Hepatocyte (in vitro differentiated cells): ENCODE measurements at places on chromosomes 12 and 14. TPM values are rescaled to one million over a fixed set of nuclear protein-coding genes. Genes with fewer than 3 reads are reported as not detected.

DNA sequence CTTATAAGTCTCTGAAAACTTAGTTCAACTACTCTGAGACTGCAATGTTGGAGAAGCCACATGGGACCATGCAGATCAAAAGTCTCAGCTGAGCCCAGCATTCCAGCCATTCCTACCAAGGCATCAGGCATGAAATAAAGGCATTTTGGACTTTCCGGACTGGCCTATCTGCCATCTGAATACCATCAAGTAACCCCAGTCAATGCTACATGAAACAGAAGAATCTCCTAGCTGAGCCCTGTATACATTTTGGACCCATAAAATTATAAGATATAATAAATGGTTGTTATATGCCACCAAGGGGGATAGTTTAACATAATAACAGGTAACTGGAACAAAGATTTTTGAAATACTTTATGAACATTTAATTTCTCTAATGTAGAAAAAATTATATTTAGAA is 9.3 kb upstream of the TMEM260 start:
- H3K4me1 ChIP-seq, result no peaks in the 10 kb centered on the region
- no peak overlapping the region for H3K4me3 ChIP-seq
- no peak for DNase-seq
- no peak overlapping the region for H3K27ac ChIP-seq
- H3K27me3 ChIP-seq, result peaks cover 5% of the 10 kb centered on the region

SLC39A5 gene
- 179 and 187 TPM in 2 replicates for total RNA-seq

GRCh38 chr12:111840807-111841206 is 1.2 kb upstream of the MAPKAPK5 start:
- H3K4me1 ChIP-seq, result peaks cover 21% of the 10 kb centered on the region
- no peaks in the 10 kb centered on the region for H3K27me3 ChIP-seq
- no peak for DNase-seq
- peak overlapping the region; percentile 99 for H3K27ac ChIP-seq
- H3K4me3 ChIP-seq, result peak overlapping the region; percentile 59

RNASE7 gene
- not detected in 2 replicates for total RNA-seq

DNA sequence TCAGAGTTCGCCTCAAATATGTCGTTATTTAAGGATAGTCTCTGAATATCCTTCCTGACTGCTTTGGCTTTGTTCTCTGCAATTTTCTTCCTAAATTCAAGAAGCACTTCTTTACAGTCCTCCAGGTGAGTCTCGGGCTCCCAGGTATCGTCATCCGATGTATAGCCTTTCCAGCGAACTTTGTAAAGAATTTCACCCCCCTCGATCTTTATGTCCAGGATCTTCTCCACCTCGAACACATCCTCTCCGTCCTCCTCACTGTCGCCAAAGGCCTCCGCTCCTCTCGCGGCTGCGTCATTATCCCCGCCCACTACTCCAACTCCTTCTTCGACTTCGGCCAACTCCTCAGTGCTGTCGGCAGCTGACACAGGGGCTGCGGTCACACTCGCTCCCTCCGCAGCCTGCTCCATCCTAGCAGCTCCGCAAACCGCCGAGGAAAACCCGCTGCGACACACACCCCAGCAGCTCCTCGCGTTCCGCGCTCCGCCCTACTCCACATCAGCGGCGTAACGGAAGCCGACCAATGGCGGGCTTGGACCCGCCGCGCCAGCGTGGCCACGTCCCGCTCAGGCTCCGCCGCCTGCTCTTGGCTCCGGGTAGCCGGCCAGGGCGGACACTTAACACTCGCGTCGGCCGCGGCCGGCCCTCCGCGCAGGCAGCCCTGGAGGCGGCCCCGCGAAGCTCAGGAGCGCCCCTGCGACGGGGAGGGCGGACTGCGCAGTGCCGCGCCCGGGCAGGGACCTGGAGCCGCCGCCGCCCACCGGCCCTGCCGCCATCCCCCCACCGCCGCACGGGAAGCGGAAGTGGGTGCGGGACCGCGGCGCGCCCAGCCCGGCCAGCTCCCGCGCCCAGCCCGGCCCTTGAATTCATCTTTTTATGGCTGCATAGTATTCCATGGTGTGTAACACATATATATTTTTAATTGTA is 4.1 kb downstream of the CD163L1 start:
- peak overlapping the region; percentile 61 for H3K4me3 ChIP-seq
- DNase-seq, result peak; percentile 71
- peak overlapping the region; percentile 52 for H3K27ac ChIP-seq
- H3K36me3 ChIP-seq, result no peaks in the 10 kb centered on the region
- no peaks in the 10 kb centered on the region for H3K4me1 ChIP-seq

BHLHE41 gene
- 1.6 and 2.4 TPM in 2 replicates for total RNA-seq

DNA sequence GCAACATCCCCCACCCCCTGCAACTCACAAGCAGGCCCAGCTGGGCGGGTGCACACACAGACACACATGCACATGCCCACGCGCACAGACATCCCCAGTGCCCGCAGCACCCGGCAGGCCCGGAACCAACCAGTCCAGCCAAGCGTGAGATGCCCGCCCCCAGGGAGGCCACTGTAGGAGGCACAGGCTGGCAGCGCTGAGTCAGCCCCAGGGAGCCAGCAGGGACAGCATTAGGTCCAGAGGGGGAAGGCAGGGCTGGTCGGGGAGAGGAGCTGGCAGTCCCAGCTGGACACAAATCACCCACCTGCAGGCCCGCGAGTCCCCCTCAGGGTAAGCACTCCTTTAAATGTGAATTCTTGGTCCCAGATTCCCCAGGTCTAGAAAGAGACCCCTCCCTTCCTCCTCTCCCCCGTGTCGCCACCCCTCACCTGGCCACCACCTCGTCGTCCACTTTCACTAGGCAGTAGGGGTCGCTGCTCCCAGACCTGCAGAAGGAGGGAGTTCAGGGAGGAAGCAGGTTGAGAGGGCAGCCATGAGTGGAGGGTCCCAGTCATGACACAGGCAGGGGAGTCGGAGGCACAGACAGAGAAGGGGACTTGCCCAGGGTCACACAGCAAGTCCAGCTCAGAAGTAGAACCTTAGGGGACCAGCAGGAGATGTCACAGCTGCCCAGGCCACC is 5.0 kb downstream of the RASAL1 start:
- H3K27ac ChIP-seq, result no peak overlapping the region
- H3K27me3 ChIP-seq, result peaks cover 20% of the 10 kb centered on the region

DNA sequence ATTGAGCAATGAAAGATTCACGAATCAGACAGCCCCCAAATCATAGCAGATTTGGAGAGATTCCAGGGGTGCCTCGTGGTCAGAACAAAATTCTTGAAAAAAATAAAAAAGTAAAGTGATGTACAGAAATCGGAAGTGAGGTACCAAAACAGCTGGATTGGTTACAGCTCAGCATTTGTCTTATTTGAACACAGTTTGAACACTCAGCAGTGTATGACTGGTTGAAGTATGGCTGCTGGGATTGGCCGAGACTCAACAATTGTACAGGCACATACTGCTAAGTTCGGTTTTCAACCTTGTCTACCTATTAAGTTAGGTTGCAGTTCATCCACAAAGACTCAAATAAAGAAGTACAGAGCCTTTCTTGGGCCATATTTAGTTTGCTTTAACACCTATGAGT is 865.4 kb upstream of the TMEM132C start:
- no peak for DNase-seq
- H3K4me3 ChIP-seq, result no peak overlapping the region
- H3K27ac ChIP-seq, result no peak overlapping the region
- no peaks in the 10 kb centered on the region for H3K27me3 ChIP-seq
- H3K4me1 ChIP-seq, result no peaks in the 10 kb centered on the region

GRCh38 chr14:24147761-24148428 is 597 bp downstream of the RNF31 start:
- DNase-seq, result no peak
- peak overlapping the region; percentile 91 for H3K4me3 ChIP-seq
- H3K27ac ChIP-seq, result peak overlapping the region; percentile 4
- no peaks in the 10 kb centered on the region for H3K27me3 ChIP-seq

DNA sequence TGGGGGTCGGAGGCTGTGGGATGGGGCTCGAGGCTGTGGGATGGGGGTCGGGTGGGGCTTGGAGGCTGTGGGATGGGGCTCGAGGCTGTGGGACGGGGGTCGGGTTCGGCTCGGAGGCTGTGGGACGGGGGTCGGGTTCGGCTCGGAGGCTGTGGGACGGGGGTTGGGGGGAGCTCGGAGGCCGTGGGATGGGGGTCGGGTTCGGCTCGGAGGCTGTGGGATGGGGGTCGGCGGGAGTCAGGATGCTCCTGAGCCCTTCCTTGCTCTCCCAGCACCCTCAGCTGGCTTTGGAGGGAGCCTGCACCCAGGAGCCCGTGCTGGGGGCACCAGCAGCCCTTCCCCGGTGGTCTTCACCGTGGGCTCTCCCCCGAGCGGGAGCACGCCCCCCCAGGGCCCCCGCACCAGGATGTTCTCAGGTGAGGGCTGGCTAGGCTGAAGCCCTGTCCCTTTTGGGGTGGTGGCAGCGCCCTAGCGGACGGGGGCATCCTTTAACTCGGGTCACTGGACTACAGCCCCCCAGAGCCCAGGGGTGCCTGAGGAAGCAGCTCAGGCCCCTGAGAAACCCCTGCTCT is 11.9 kb upstream of the PUS1 start:
- no peak overlapping the region for H3K4me3 ChIP-seq

KRT72 gene
- total RNA-seq, result not detected in 2 replicates

MOK gene
- total RNA-seq, result 8.3 and 9.3 TPM in 2 replicates
